ENCODE measurements at places on chromosomes 1 and 21.

GRCh38 chr1:202588503-202589189 is 121.6 kb downstream of the SYT2 start:
- no peak for DNase-seq

DNA sequence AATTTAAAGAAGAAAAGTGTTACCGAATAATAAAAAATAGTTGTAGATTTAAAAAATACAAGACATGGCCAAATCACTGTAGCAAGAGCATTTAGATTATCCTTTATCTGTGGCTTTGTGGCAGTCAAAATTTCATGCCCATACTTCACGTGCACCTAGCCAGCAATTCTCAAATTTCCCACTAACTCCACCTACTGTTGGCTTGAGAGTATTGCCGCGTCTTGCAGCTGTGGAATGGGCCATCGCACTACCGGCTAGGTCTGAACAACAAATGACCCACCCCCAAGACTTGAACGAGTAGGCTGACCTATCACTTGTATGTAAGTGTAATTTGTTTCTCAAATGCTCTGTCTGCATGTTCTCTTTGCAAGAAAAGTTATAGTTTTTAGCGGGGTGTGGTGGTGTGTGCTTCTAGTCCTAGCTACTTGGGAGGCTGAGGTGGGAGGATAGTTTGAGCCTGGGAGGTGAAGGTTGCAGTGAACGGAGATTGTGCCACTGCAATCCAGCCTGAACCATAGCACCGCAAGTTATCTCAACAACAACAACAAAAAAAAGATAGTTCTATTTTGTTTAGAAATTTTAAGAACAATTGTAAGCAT is 4.1 kb downstream of the KRTAP13-4 start:
- no peak for DNase-seq

DNA sequence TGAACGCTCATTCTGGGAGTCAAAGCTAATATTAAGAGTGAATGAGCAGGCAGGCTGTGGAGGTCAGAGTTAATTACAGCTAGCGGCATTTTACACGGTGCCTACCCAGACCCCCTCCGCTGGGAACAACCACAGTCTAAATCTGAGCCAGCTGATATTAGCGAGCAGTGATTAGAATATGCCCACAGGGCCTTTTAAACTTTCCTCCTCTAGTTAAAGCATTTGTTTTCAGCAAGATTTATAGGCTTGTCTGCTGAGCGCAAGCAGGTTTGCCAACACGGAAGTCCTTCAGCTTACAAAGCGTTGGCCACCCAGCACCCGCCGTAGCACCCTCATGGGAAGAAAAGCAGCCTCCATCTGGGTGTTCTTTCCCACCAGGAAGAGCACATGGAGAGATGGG is 72.1 kb downstream of the LMX1A start:
- no peak for DNase-seq

DNA sequence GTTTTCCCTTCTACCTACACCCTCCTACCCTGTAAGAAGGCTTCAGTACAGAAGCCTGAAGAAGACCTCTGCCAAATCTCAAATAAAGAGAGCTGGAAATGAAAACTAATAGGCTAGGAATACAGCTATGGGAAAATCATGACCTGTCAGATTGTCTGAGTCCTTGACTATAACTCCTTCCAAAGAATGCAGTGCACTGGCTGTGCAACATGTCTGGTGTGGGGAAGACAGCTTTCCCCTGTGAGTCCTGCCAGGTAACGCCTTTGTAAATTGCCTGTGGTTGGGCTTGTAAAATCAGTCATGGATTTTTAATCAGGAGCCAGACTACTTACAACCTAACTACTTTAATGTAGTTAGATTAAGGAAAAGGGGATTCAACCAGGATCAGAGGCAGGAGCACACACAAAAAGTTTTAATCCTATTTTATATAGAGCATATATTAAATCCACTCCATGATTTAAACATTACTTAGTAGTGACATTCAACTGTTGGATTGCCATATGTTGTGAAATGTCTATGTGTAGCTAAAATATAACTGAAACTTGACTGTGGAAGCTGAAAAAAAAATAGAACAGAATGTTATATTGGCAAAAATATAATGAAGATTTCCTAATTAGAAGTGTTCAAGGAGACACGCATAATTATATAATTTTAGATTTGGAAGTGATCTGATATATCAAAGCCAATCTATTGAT is 1667.8 kb downstream of the KCNT2 start:
- DNase-seq: no peak

DNA sequence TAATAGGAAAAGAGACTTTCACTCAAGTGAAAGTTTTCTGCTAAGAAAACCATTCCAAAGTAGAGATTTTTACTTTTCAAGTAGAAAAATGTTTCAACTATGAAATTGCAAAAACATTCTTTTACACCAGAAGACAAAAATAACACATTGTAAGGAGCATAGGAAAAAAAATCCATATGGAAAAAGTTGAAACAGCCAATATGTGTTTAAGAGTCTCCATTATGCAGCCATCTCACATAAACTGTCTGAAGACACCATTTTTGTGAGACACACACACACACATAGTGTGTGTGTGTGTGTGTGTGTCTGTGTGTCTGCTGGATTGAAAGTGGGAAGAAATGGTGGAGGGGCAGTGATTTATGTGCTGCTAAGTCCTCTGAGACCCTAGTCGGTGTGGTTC is 162.1 kb downstream of the HHAT start:
- no peak for DNase-seq

- no peak for DNase-seq
These were observed 1.4 kb upstream of the ANKRD13C start for GRCh38 chr1:70355920-70356319.

DNA sequence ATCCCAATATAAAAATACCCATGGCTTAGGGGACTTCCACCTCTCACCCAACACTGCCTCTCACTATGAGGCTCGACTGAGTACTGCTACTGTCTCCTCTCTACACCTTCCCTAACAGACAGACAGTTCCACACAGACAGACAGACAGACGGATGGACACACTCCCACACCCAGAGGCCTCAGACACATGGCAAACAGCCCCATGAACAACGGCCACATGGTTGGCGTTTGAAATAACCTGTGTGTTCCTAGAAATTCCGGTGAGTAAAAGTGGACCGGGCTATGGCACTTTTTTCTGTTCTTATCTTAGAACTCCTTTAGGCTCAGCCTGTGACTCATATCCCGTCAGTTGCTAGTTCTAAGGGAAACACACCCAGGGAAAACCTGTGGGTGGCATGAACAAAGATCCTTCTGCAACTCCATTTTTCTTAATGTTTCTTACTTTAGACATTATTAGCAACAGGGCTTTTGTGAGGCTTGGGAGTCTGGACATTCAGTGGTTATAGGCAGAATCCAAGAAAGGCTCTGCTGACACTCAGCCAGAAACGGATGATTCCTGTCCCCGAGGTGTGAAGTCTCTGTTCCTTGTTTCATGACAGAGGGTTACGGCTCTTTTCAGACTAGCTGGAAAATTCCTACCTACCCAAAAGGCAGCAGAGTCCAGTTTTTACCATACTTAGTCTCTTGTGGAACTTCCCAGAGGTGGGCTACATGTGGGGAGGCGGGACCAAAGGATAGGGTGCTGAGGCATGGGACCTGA is 90.5 kb upstream of the TLR5 start:
- no peak for DNase-seq

DNA sequence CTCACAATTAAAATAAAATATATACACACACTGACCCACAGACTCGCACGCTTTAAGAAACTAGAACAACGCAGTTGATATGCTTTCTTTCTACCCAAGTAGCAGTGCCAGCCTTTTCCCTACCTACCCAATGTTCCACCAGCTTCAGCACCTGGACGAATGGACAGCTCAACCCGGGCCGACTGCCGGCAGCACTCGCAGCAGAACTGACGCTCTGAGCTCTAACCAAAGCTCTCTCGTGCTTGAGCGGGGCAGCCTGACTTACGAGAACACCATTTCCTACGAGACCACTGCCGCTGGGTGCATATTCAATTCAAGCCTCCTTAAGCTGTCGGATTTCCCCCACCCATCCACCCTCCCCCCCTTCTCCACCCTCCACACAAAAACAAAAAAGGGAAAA is 127.4 kb upstream of the DPYD start:
- DNase-seq: peak; percentile 53

DNA sequence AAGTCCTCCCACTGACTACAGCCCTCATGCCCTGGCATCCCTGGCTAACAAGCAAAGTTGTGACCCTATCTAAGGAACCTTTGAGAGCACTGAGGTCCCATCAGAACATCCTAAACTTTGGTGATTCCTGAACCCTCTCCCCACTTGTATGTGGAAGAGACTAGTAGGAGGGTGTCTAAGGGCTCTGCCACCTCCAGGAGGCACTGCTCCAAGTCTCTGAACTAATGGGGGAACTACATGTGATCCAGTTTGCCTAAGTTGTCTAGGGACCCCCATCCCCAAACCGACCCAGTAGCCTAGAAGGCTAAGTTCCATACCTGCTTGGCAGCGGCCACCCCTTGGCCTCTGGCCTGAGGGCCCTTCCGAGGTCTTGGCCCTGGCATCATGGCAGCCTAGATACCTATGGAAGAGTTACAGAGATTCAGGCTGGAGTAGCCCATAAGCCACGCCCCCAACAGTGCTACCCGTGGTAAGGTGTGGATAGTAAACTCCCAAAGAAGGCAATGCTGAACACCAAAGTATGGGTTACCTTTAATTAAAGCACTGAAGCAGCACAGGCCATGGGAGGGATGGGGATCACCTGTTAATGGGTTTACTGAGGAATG is 1.7 kb downstream of the CC2D1B start:
- no peak for DNase-seq

- no peak for DNase-seq
These were observed 153.3 kb downstream of the TOMM20 start for GRCh38 chr1:234975122-234975940.

DNA sequence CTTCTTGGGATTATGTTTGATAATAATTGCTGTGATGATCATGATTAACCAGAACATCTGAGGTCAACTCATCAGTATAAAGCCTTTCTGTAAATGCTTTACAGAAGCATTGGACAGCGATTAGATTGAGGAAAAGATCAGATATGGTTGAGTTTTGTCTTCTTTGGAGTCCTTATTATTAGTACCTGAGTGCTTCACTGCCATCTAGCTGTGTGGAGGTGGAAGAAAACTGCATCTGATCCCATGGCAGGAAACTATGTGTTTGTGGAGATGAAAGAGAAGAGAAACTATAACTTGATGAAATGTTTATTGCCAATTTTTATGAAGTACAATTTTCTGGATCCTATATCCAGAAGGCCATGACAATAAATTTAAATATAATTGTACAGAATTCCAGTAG is 11.4 kb downstream of the FLG2 start:
- no peak for DNase-seq

GRCh38 chr1:247797518-247797917 is 26.4 kb downstream of the OR14A16 start:
- DNase-seq: no peak

GRCh38 chr21:25062061-25062460 is 545.2 kb downstream of the MRPL39 start:
- DNase-seq: no peak

DNA sequence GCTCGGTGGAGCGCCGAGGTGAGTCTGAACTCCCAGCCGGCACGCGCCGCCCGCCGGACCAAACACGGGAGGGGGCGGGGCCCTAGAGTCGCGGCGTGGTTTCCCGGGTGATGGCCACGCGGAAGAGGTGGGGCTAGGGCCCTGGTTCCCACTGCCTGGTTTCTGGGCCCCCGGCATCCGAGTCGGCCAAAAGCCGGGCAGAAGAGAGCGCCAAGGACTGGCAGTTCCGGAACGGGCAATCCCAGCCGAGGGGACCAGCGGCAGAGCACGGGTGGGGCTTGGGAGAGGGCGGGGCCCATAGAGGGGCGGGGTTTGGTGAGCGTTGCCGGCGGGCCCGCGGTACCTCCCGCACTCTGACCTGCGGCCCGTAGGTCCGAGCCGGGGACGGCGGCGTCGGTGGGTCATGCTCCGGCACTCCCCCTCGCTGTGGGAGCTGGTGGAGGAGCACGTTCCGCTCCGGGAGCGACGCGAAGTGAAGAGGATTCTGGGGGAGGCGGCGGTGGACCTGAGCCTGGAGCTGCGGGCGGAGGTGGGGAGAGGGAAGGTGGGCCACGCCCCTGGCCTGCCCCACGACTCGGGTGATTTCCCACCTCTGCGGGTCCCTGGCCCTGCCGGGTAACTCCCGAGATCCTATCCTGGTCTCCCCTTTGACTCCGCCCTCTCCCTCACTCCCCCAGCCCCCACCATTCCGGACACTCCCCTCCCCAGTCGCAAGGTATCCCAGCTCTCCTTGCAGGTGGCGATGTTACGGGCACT is at the start of gene CCDC24:
TSS of gene CCDC24 (plus strand) at position 124 of the 756 bp plus-strand sequence. CDS start at position 404, 280 bp downstream.
- peak; percentile 65 for DNase-seq

GRCh38 chr1:110288111-110288510 is 51.1 kb upstream of the RBM15 start:
- no peak for DNase-seq

DNA sequence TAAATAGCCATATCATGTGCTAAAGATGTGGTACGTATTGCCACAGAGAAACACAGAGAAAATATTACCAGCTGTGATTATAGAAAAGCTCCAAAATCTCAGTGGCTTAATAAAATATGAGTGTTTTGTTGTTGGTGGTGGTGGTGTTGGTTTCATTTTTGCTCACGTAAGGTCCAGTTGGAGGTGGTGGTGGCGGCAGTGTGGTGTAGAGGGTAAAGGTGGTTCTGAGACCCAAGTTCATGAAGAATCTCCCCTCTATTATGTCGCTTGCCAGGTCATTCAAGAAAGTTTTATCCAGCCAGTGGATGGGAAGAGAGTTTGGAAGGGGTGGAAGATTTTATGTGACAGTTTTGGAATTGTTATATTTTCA is 217.6 kb upstream of the SAMSN1 start:
- DNase-seq: no peak

GRCh38 chr1:11539850-11540772 is 61.2 kb downstream of the DISP3 start:
- DNase-seq: no peak

DNA sequence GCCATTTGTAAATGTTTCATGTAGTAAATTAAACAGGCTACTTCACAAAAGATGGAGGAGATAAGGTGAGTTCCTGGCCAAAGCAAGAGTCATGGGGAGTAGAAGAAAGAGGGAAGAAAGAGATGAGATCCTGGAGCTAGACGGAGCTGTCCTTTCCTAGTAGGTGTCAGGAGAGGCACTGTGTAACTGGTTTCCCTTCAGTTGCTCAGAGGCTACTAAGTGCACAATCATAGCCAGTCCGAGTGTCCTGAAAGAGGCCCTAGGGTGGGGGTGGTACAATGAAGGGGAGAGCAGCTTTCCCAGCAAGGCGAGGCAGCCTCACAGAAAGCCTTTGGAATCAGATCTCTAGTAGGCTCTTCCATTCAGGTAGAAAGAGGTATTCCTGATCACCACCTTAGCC is 390.9 kb downstream of the KCNH1 start:
- no peak for DNase-seq

DNA sequence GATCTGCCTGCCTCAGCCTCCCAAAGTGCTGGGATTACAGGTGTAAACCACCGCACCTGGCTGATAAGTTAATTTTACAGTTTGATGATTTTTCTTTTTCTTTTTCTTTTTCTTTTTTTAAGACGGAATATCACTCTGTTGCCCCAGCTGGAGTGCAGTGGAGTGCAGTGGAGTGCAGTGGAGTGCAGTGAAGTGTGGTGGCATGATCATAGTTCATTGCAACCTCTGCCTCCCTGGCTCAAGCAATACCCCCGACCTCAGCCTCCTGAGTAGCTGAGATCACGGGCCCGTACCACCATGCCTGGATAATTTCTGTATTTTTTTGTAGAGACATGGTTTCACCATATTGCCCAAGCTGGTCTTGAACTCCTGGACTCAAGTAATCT is 84.4 kb upstream of the CXADR start:
- DNase-seq: no peak

Measured in stimulated activated CD8-positive, alpha-beta memory T cell treated with anti-CD3 and anti-CD28 coated beads, Interleukin-15, amount 100 ng/mL, for 48 hours (primary cell).